ENCODE measurements at places on chromosomes 5 and 9.

GRCh38 chr9:77464661-77465060 is 183.5 kb downstream of the GNA14 start:
- no peak for DNase-seq

DNA sequence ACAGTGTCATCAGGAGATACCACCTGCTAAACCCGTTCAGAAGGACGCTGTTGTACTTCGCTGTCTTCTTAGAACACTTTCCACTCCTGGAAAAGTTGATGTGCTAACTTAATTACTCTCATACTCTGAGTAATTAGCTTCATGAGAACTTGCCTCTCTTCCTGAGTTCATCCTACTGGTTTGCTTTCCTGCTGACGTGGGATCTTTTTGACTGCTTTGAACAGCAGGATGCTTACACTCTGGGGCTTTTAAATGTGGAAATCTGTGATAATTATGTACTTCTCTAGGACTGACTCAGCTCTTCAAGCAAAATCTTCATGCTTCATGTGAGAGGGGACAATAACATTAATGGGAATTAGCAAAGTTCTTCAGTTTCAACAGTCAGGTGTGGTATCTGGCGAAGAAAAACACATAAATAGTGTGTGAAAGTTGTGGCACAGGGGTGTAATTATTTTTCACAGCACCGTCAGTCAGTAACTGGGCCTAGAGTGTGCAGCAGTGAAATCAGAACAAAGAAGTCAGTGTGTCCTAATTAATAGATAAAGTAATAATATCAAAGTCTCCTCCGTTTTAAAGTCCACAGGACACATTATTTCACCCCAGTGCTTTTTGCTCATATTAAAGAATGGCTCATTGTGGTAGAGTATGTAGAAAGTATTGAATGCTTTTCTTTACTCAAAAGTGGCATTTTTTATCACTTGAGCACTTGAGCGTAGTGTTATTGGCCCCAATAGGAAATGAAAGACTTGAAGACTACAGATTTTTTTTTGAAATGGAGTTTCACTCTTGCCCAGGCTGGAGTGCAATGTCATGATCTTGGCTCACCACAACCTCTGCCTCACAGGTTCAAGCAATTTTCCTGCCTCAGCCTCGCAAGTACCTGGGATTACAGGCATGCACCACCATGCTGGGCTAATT is 140.9 kb upstream of the DMRT1 start:
- DNase-seq, result no peak

DNA sequence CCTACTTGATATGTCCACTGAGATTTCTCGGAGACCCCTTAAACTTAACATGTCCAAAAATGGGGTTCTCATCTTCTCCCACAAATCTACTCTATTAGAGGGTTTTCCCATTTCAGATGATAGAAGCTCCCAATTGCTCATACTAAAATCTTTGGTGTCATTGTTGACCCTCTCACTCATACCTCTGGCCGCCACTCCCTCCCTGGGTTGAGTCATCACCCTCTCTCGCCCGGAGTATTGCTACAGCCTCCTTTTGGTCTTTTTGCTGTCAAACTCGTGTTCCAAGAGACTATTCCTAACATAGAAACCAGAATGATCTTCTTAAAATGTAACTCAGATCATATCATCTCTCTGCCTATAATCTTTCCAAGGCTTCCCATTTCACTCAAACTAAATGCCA is 91.0 kb upstream of the GNAQ start:
- no peak for DNase-seq

GRCh38 chr5:76326577-76327302 is 76.3 kb upstream of the IQGAP2 start:
- DNase-seq, result no peak
